ENCODE measurements at places on chromosomes 11 and 22. TPM values are rescaled to one million over a fixed set of nuclear protein-coding genes. Genes with fewer than 3 reads are reported as not detected.

DNA sequence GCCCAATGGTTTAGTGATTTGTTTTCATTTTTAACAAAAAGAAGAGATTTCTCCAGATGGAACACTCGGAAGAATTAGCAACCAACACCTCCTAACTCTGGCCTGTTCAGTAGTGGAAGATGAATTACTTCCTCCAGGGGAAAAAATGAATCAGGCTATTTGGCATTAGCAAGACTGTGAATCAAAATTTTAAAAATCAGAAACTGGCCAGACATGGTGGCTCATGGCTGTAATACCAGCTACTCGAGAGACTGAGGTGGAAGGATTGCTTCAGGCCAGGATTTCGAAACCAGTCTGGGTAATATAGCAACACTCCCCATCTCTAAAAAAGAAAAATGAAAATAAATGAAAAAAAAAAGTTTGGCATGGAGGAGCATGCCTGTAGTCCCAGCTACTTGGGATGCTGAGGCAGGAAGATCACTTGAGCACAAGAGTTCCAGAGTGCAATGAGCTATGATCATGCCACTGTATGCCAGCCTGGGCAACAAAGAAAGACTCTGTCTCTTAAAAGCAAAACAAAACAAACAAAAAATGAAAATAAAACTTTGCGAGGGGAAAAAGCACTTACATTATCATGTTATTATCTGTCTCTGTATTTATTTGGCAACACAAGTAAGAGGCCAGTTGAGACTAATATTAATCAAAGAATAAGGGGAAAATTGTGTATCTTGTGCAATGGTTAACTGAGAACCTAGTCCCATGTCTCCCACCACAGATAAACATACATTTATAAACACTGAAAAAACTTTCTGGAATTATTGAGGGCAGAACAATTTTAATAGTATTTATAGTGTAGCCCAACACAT lies 796.3 kb upstream of the ANO3 start:
- DNase-seq: no peak

DNA sequence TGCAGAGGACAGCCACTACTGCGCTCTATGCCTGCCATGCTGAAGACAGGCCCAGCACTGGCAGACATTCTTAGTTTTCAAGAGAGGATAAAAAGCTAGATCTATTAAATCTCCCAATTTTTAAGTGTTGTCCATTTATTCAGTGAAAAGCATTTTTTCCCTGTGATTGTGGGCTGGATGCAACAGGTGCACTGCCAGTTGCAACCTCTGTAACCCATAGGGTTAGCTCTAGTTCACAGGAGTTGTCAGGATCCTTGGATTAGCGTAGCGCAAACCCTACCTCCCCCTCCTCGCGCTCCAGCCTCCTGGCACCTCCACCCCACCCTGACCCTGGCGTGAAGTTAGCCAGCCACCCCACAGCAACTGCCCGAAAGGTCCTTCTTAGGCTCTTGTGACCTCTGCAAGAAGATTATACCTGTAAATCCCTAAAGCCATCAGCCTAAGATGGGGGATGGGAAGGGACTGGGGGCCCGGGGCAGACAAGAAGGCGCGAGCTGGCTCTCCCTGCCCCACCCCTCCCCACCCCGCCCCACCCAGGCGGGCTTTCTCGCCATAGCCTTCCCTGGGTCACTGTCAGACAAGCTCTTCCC lies 30.9 kb downstream of the EIF3F start:
- peak; percentile 49 for DNase-seq

MMP7 gene
- total RNA-seq: 6.9 TPM

NXPE2 gene
- total RNA-seq: not detected

- DNase-seq: no peak
Observed at GRCh38 chr11:44725757-44726282, 942 bp upstream of the TSPAN18 start.

NXF1 gene
- 64.1 TPM for total RNA-seq

GRCh38 chr11:44775985-44776446 lies 49.3 kb downstream of the TSPAN18 start:
- DNase-seq: no peak

DNA sequence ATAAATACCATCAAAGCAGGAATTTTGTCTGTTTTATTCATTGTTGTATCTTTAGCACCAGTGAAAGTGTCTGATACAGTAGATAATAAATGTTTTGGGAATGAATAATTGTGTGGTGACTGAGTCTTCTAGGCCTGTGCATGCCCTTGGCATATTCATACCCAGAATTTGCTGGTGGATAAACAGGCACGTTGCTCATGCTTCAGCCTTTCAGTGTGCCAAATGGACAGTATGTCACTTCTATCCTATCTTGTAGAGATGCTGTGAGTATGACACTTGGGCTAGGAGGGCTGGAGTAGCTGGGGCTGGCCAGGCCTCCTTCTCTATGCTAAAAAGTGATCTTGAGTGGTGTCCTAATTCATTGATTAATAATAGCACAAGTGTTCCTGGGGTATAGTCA lies 287.3 kb upstream of the DDI1 start:
- no peak for DNase-seq

MS4A4A gene
- total RNA-seq: 10.3 TPM

DNA sequence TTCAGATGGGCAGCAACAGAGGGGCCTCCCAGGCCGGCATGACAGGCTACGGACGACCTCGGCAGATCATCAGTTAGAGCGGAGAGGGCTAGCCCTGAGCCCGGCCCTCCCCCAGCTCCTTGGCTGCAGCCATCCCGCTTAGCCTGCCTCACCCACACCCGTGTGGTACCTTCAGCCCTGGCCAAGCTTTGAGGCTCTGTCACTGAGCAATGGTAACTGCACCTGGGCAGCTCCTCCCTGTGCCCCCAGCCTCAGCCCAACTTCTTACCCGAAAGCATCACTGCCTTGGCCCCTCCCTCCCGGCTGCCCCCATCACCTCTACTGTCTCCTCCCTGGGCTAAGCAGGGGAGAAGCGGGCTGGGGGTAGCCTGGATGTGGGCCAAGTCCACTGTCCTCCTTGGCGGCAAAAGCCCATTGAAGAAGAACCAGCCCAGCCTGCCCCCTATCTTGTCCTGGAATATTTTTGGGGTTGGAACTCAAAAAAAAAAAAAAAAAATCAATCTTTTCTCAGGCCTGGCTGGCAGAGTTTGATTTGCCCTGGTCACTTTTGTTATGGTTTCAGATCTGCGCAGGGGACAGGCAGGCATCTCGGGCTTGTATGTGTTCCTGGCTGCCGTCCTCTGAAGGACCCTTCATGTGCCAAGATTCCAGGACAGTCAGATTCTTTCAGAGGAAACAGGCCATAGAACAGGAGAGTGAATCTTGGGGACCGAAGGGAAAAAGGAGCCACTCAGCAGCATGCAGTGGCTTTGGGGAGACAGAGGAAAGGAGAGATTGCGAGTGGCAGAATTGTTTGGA lies 5.3 kb downstream of the TAGLN start:
- DNase-seq: no peak

DNA sequence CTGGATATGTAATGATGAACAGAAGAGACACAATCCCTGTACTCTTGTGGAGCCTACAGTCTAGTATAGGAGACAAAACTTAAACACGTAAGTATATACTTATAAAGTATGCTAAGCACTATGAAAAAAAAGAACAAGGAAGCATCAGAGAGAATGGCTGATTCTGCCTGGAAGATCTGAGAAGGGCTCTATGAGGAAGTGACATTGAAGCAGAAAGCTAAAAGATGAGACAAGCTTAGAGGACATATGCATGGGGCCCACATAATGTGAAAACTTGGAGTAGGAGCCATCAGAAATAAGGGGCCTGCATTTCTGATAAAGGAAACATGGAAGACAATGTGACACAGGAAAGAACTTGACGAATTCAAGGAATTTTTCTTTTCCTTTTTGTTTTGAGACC lies 16.6 kb downstream of the SAA1 start:
- DNase-seq: no peak

DNA sequence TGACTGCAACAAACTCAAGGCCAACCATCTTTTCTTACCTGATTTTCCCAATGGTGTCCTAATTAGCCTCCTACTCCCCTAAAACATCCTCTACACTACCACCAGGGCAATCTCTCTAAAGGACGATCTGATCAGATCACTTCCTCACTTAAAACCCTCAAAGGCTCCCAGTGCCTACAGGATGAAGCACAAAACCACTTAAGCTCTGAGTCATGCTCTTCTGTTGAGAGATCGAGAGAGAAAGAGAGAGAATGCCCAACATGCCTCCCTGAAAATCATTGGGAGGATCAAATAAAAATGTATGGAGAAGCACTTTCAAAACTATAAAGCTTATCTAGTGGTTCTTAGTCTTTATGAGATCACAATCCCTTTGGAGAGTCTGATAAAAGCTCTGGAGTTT lies 171.1 kb downstream of the CADM1 start:
- no peak for DNase-seq

DNA sequence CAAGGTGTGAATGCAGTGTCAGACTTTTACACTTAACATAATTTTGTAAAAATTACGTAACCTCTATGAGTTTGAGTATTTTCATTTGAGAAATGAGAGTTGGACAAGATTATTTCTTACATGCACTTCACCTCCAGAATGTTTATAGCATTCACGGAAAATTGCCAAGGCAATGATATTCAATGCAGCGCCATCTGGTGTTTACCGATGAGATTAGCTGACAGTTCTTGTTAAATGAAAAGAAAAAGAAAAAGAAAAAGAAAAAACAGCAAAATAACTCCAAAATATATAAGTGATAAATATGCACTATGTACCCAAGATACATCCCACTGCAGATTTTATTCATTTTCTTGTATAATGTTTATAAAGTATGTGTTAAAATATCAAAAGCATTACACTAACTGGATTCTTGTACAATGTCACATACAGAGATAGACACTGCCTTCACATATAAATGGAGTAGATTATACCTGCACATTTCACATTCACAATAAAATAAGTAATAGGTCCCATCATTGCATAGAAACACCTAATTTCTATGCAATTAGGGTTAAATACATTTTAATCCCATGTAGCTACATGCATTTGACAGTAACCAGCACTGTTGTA lies 976.3 kb upstream of the FAT3 start:
- no peak for DNase-seq

- DNase-seq: no peak
Observed at GRCh38 chr11:126414615-126415014, 59.1 kb downstream of the ST3GAL4 start.

DNA sequence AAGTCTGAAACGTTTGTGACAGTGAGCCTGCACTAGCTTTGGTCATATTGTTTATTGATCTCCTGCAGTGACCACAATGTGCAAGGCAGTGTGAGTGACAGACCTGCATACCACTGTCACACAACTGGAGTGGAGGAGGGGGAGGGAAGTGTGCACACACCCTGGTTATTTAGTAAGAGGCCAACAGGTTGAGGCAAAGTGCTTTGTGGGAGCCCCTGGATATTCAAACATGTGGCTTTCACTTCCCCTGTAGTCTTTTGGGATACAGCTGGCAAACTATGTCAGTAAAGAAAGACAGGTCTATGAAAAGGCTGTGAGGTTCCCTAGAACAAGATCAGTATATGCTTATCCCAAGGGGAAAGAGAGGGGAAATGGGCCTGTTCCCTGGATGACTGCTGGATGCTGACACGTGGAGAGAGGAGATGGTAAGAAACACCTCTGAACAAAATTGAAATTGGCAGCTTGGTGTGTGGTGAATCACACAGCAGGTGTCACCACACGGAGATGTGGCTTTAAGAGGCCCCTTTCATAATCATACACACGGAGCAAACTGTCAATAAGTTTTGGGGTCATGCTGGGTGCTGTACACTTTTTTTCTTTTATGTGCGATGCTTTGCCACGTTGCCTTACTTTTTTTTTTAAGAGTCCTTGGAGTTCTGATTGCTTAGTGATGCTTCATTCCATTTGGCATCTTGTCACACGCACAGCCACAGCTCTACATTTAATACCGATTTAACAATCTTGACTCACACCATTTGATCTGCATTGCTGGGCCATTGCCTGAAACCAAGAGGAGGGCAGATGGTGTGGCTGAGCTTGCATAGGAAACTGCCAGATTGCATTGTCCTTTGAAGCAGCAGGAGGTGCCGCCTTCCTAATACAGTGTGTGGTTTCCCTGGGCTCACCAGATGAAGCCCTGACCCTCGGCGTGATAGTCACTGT lies 11.3 kb downstream of the OSBP2 start:
- no peak for DNase-seq

GRCh38 chr11:117062498-117062897 lies 35.7 kb downstream of the SIK3 start:
- DNase-seq: no peak

YPEL1 gene
- 4.9 TPM for total RNA-seq

DNA sequence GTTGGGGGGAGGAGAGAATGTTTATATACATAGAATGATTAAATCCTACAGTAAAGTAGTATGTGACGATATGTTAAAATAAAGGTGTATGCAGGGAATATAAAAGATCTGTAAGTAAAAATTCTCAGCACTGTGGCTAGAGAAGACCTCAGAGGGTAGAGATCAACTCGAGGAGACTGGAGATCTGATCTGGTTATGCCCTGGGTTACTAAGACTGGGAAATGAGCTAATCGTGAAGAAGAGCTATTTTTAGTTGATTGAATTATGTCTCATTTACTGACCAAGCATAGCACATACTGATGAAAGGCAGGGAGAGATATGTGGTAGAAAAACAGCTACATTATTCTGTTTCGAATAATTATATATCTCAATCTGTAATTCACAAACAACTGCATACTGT lies 42.8 kb upstream of the ALKBH3 start:
- DNase-seq: no peak

GRCh38 chr22:27344546-27344945 lies 457.0 kb downstream of the MN1 start:
- peak; percentile 11 for DNase-seq

- DNase-seq: no peak
Observed at GRCh38 chr11:56624661-56625110, 10.0 kb upstream of the OR5M1 start.

- no peak for DNase-seq
Observed at GRCh38 chr11:6357222-6357621, 33.1 kb upstream of the SMPD1 start.

GRCh38 chr11:107050121-107050520 lies 31.8 kb upstream of the GUCY1A2 start:
- DNase-seq: no peak

DNA sequence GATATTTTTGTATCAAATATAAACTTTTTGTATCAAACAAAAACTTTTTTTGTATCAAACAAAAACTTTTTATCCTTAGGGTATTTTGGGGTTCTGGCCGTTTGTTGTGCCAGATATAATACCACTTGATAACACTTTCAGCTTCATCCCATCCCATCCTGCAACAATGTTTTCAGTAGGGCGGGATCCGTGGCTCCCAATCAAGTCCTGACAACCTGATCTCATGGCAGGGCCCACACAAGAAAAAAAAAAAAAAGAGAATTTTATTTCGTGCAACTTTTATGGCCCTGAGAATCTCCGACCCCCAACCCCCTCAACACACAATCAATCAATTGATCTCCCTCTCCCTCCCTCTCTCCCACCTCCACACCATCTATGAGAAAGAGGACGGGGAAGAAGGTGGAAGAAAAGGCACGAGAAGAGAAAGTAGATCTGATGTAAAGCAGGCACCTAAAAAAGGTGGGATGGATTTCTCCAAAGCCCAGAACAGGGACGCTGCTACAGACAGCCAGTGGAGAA lies 4749.6 kb upstream of the OR11H1 start:
- peak; percentile 96 for DNase-seq

- DNase-seq: no peak
Observed at GRCh38 chr11:45407226-45407625, 121.1 kb upstream of the SYT13 start.

OSM gene
- total RNA-seq: not detected

- DNase-seq: no peak
Observed at GRCh38 chr11:57315491-57315890, 9.3 kb downstream of the TNKS1BP1 start.

All from vagina (tissue), 2 donors.